ENCODE measurements at places on chromosomes 12 and 14. TPM values are rescaled to one million over a fixed set of nuclear protein-coding genes. Genes with fewer than 3 reads are reported as not detected.

DNA sequence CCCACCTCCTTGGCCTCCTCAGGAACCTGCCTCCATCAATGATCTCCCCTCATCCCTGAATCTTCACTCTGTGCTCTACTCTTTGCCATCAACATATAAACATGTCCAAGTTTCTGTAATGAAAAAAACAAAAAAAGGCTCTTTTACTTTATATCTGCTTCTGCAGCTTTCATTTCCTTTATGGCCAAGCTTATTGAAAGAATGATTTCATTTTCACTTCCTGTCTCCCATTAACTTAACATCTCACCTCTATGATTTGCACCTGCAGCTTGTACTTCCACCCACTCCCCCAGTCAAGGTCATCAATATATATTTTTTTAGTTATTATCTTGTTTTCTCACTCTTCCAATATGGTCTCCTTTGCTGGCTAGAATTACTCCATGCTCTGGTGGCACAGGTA is 15.6 kb upstream of the RNU6-7 start:
- DNase-seq = no peak

DNA sequence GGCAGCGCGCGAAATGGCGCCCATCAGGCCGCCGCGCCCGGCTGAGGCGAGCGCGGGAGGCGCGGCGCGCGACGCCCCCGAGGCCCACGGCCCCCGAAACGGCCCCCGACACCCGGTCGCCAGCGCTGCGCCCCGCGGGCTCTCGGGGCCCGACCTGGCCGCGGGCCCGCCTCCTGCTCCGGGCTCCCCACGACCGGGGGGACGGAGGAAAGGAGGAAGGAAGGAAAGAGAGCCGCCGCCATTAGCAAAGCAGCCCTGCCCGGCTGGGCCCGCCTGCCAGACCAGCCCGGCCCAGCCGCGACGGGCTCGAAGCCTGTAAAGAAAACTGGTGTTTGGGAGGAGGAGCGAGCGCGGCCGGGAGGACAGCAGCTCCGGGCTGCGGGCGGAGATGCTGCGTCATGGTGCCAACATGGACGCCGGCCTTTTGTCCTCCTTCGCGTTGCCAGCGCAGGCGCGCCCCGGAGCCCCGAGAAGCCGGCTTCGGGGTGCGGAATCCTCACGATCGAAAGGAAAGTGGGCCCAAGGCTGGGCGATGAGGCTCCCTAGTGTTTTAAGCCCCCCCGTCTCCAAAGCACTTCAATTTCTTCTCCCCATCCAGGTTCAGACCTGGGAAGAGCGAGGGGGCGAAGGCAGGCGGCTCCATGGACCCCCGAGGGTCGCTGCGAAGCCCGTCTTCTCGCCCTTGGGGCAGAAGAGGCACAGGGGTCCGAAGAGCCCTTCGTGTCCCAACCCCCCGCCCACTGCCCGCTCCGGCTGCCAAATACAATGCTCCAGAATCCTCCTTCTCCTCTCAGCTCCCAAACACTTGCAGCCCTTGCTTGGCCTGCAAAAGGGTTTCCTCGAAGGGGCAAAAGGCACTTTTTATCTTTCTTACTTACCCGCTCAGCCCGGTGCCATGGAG is 2.9 kb upstream of the SETD1B start:
- DNase-seq = peak; percentile 61

Gene ADGRD1
- 0.20 TPM for polyA plus RNA-seq

Gene KRT75
- not detected for polyA plus RNA-seq

Gene KCNK10
- polyA plus RNA-seq = not detected

Gene FAM181A
- polyA plus RNA-seq = not detected
